ENCODE measurements at places on chromosomes 6 and 20. TPM values are rescaled to one million over a fixed set of nuclear protein-coding genes. Genes with fewer than 3 reads are reported as not detected.

DNA sequence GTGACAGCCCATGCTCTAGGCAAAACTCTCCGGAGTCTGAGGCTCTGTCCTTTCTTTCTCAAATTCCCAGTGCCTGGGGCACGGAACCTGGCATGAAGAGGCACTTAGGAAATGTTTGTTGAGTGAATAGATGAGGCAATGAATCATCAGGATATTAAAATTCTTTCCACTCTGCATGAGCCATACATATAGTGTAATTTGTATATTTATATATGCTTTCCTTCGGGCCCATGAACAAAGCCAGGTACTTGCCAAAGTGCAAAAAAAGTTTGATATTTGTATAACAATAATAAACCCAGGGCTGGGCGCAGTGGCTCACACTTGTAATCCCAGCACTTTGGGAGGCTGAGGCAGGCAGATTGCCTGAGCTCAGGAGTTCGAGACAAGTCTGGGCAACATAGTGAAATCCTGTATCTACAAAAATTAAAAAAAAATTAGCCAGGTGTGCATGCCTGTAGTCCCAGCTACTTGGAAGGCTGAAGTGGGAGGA, 212.3 kb upstream of the ZNF217 start:
- peak; percentile 80 for DNase-seq

TBX18 gene
- 8.2 TPM for total RNA-seq

DNA sequence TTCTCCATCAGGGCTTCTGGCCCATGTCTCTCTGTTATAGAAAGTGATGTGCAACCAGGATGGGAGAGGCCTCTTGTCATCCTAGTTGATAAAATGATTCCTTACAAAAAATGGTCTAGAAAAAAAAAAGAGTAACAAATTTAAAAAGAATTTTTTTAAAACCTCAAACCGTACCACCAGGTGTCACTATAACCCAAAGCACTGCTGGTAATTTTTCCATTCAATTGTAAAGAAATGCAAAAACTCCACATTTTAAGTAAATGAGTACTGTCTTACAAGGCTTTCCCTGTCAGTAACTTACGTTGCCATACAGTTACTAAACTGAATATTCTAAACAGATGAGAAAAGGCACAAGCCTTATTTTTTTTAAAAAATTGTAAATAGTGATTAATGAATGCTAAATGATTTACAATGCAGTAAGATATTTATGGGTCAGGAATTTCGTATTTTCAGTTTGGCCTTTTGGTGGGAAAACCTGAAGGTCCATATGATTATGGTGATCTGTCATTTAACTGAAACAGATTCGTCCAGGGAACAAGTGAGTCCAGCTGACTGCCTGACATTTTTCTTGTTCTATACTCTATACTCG, 95.4 kb downstream of the OGFRL1 start:
- DNase-seq: peak; percentile 39

PPIL6 gene
- total RNA-seq: 3.8 TPM

GRCh38 chr6:130625825-130626527, 201.2 kb upstream of the SMLR1 start:
- DNase-seq: no peak

DNA sequence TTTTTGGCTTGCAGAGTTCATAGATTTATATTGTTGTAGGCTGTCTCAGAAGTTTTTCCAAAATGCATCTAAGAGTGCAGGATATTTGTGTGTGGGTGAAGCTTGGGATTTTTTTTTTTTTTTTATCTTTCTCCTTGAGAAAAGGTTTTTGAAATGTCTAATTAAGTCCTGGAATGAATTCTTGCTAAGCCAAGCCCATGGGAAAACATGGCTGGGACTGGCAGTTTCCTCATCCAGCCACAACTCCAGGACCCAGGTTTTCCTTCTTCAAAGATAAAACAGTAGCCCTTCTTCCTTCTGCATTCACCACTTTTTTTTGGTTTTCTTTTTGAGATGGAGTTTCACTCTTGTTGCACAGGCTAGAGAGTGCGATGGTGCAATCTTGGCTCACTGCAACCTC, 242.5 kb upstream of the JAG1 start:
- DNase-seq: no peak

GRCh38 chr20:57769756-57770155, 59.9 kb upstream of the PMEPA1 start:
- peak; percentile 53 for DNase-seq

LRRN4 gene
- 0.15 TPM for total RNA-seq

TMEM239 gene
- not detected for total RNA-seq

DNA sequence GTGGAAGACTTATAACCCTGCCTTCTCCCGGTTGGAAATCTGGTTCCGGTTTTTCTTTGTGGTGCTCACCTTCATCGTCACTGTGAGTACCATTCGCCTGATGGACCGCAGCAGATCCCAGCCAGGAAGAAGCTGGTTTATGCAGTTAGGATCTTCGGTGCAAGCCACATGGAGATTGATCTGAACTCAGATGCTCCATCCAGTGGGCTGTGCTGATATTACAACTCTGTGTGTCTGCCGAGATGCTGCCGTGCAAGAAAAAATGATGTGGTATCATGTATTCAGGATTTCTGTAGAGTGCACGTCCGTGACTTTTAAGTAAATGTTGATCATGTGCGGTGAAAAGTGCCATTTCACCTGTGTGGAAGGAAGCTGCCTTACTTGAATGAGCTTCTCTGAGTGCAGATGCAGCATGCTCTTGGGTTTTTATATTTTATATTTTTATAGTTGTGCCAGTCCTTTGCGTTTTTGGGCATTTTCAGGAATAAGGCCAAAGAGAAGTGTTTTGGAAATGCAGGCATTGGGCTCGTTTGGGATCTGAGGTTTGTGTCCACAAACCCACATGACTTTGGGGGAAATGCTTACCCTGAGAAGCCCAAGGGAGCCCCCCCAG, 39.2 kb downstream of the DYNLT1 start:
- peak; percentile 57 for DNase-seq

WFDC6 gene
- total RNA-seq: not detected

- DNase-seq: no peak
Measured at GRCh38 chr6:70421509-70421908, 8.2 kb downstream of the FAM135A start.

DNA sequence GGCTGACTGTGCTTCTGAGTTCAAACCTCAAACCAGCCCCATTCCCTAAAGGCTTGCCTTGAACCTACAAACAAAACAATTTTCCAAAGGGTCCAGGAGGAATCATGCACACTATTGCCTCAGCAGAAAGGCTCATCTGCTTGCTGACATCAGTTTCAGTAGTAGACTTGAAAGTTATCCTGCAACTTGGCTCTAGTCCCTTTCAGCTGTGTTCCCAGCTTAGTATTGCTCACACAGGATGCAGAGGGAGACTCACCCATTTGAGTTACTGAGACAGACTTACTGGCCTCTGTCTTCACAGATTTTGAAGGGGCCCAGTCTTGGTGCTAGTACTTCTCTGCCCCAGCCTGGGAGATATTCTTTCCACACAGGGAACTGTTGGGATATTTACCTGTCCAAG, 38.5 kb upstream of the TFB1M start:
- DNase-seq: no peak

BMP2 gene
- 2.5 TPM for total RNA-seq

- DNase-seq: no peak
Measured at GRCh38 chr20:42914302-42914701, 275.4 kb downstream of the PTPRT start.

DNA sequence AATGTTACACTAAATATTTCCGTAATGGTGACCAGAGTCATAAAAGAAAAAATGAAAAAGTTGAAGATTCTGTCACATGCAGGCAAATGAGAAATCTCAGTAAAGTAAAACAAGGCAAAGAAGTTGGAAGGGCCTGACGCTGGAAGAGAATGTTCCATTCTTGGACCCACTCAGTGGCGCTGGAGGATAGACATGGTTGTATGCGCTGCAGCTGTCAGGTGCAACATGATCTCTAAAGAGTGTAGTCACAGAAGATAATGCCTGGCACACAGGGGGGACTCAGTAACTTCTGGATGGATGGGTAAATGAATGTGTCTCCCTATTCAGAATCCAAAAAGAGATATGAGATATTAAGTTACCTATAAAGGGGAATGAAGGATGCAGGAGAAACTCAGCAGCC, 116.3 kb downstream of the FAXC start:
- DNase-seq: no peak

DNA sequence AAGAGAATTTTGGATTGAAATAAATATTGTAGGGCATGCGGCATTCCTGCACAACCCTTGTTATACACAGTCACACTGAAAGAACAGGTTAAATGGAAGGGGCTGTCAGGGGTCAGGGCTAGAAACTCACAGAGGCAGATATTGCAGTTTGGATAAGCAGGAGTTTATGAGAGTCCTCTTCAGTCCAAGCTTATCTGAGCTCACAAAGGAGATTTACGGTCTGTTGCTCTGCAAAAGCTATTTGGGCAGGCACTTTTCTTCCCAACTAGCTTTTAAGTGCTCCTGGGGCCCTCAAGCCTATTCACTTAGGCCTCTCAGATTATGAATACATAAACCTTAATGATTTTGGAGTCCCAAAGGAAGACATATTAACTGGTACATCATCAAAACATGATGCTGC, 156.2 kb downstream of the SOX4 start:
- DNase-seq: no peak

TRIM40 gene
- not detected for total RNA-seq

GRCh38 chr6:169029861-169030260, 223.8 kb downstream of the THBS2 start:
- no peak for DNase-seq

GRIK2 gene
- not detected for total RNA-seq

DNA sequence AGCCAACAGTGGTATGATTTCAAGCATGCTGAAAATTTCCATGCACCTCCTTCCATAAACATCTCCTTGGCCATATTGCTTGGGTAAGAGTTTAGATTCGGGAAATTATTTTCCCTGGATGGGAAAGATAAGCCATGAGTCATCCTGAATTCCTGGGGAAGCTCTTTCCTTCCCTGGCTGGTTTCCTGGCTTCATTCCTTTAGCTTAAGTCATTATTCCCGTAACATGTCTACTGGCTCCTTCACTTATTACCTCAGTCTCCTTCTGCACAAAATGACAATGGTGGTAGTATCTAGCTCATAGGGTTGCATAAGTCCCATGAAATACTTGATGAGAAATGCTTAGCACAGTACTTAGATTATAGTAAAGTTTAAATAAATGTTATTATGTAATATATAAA, 27.6 kb downstream of the TINAG start:
- peak; percentile 83 for DNase-seq

All from Daoy (cell line).